ENCODE measurements at places on chromosomes 1 and 21.

DNA sequence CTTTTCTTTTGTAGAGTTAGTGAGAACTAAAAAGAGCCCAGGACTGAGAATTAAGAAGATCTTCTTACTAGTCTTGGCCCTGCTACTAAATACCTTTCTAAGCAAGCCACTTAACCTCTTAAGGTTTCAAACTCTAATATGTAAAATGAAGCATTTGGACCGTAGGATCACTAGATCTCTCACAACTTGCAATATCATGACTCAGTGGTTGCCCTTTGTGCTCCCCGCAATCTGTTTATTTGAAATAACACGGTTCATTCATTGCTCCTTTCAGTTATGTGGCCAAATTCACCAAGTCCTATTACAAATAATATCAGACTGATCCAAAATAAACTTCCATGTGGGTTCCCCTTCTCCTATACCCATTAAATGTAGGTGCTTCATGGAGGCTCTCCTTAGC lies 10.8 kb downstream of the PALMD start:
- DNase-seq = no peak

DNA sequence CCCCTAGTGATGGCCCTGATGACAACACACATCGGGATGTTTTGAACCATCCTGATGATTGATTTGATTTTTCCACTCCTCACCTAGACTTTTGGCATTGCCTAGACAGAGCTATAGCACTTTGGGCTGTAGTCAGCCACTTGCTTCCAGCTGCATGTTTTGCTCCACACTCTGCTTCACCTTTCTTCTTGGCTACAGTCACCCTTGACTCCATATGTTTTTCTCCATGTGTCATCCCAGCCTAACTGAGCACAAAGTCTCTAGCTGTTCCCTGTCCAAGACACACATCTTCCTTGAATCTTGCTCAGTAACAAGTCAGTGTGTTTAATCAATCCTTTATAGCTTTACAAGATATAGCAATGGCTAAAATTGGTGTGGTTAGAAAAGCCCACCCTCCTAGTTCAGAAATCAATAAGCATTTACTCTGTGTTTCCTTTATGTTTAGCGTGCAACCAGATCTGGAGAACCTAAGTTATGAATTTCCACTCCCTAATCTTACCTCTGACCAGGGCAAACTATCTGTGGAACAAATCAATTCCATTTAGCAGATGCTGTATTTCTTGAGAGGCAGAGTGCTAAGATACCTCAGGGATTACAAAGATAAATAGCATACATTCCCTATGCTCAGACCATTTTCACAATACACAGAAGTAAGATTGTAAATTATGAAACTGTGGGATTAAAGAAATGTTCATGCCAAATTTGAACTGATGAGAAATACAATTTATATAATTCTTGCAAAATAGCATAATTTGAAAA lies 98.4 kb upstream of the LYPLAL1 start:
- DNase-seq = no peak

DNA sequence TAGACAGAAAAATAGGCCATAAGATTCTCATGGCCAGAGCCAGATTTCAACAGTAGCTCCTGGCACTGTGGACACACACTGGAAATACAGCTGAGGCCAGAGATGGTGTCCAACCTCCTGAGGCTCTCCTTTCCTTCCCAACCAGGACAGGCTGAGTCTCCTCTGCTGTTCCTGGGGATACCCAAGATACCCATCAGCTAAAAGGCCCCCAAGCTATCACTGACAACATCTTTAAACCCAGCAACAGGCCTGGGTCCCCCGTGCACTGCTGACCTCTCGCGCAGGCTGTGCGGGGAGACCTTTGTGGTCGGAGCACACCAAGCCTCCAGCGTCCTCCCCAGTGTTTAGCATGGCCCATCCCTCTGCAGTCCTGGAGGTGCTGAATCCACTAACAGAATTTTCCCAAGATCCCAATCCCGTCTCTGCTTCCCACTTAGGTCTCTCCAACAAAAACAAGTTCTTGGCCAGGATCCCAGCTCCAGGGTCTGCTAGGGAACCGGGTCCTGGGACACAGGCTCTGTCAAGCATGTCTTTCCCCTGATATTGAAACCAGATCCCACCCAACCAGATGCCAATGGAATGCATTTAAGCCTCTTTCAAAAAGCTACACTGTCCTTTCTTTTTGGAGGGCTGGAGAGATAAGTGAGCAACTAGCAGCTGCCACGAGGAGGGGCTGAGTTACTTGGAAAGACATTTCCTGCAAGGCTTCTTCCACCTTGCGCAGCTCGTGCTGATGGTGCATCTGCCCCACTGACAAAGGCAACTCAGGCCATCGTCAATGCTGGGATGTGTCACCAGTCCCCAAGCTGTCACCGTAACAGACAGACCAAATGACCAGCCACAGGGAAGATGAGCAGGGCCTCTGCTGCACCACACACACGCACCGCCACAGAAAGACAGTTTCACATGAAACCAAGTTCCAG lies 73.2 kb downstream of the BCAR3 start:
- no peak for DNase-seq

GRCh38 chr1:91535441-91535840 lies 34.8 kb downstream of the CDC7 start:
- no peak for DNase-seq

GRCh38 chr1:24720152-24720551 lies 25.1 kb upstream of the CLIC4 start:
- peak; percentile 80 for DNase-seq

- no peak for DNase-seq
Measured at GRCh38 chr1:61743716-61744580, 1.7 kb downstream of the PATJ start.

GRCh38 chr1:48750109-48750508 lies 26.6 kb downstream of the BEND5 start:
- no peak for DNase-seq

DNA sequence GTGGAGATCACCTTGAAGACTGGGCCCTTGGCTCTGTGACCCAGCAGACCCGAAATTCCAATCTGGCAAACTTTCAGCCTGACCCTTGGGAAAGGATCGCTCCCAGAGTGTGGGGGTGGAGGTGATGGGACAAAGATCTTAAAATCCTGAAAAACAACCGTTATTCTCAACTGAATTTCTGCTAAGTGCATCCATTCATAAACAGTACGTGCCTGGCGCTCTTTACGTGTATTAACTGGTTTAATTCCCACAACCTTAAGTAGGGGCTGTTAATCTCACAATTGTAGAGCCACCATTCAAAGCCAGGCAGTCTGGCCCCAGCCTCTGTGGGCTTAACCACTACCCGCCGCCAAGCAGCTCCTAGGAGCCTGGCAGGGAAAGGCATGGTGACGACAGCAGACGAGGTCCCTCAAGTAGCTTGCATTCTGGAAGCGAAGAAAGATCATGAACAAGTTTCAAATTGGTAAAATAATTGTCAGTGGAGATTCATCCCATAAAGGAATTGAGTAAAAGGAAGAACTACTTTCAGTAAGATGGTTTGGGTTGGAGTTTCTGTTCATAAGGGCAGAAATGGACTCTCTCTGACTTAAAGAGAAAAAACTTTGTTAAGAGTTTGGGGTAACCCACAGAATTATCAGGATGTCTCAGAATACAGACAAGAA lies 11.4 kb upstream of the RGS16 start:
- DNase-seq = peak; percentile 44

DNA sequence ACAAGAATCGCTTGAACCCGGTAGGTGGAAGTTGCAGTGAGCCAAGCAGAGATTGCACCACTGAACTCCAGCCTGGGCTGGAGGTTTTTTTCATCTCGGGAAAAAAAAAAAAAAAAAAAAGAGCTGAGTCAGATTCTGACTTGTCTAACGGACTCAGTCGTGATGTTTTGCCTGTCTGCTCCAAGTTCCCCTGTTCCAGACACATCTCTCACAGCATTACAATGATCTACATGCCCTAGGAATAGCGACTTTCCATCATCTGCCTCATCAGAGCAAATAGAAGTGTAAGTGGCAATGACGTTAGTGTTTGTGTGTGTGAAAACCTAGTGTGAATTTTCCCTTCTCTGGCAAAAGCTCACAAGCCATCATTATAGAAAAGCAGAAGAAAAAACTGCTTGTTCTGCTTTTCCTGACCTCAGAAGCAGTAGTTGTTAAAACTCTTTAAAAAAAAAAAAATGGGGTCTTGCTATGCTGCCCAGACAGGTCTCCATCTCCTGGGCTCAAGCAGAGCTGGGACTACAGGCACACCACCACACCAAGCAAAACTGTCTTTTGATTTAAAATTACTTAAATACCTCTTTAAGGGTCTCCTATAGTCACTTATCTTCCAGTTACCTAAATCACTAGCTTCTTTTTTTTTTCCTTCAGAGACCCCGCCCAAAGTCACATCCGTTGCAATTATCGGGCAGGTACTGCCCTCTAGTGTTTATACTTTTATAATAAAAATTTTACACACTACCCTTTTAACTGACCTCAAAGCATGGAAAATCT lies 37.3 kb downstream of the PLEKHO1 start:
- peak; percentile 67 for DNase-seq

- DNase-seq = no peak
Measured at GRCh38 chr1:229114850-229115365, 156.0 kb upstream of the RAB4A start.

DNA sequence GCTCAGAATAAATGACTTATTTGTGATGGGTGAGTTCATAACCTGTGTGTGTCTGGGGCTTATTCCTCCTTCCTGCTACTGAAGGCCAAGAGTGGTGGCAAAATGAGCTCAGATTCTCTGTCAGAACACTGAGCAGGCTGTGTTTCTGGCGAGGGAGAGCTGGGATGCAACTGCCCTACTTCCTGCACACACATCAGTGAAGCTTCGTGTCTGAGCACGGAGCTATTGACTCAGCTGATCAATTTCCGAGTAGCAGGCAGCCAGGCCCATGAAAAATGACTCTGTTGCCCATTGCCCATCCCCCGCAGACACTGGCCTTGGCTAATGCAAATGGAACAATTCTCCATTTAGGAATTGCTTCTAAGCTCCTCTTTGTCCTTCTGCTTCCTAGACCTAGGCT lies 27.7 kb downstream of the TNR start:
- no peak for DNase-seq

GRCh38 chr1:99751877-99752504 lies 14.4 kb downstream of the FRRS1 start:
- no peak for DNase-seq

DNA sequence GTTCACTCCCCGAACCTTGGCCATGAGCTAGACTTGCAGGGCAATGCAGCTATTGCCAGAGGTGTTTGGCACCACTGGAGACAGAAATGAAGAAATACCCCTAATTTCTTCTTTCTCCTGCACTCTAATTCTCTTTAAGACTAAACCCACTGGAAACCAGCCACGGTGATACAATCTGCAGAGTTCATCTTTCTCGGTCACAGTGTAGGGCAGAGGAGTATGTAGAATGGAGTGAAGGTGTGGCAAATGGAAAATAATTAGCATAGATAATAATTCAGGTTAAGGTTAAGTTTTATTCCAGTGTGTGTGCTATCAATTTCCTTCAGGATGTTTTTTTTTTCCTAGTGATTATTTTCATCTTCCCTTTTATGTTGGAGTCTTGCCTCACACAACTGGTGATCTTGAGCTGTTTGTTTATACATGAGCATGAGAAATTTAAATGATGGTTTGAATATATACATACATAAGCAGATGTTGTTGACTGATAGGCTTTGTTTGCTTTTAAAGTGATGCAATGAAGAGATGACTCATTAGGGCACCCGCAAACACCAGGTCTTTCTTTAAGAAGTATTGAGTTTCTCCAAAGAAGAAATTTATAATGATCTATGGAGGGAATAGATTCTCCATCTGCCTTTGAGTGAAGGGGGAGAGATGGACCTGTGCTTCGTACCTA lies 81.9 kb downstream of the SPATA17 start:
- no peak for DNase-seq

DNA sequence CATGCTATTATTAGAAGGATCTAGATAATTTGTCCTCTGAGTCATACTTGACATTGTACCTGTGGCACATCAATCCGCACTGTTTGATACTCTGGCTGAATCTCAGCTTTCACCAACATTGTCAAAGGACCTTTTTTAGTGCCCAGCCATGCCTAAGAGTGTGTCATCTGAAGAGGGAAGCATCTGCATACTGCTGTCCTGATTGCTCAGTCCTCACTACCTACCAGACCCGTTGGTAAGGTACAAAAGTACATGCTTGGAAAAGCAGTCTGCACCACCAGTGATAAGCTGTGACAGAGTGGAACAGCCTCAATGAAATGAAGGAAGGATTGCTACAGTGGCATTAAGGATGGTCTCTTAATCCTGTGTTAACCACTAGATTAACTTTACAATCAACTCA lies 17.1 kb downstream of the SYNC start:
- DNase-seq = no peak

DNA sequence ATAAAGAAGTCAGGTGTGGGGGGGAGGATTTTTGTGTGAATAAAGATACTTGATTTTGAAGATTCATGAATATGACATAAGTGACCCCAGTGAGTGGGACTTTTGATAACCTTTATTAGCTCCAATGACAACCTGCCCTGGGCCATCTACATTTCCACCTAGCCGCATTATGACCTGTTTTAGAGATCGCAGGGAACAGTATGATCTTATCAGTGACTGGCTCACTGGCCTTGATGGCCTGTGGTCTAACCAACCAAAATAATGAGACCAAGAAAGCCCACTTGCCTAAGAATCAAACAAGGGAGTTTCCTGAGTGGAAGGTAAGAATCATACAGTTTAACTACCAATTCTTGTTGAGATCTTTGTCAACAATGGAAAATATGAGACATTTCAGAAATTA lies 1.8 kb downstream of the ELAPOR1 start:
- DNase-seq = no peak

DNA sequence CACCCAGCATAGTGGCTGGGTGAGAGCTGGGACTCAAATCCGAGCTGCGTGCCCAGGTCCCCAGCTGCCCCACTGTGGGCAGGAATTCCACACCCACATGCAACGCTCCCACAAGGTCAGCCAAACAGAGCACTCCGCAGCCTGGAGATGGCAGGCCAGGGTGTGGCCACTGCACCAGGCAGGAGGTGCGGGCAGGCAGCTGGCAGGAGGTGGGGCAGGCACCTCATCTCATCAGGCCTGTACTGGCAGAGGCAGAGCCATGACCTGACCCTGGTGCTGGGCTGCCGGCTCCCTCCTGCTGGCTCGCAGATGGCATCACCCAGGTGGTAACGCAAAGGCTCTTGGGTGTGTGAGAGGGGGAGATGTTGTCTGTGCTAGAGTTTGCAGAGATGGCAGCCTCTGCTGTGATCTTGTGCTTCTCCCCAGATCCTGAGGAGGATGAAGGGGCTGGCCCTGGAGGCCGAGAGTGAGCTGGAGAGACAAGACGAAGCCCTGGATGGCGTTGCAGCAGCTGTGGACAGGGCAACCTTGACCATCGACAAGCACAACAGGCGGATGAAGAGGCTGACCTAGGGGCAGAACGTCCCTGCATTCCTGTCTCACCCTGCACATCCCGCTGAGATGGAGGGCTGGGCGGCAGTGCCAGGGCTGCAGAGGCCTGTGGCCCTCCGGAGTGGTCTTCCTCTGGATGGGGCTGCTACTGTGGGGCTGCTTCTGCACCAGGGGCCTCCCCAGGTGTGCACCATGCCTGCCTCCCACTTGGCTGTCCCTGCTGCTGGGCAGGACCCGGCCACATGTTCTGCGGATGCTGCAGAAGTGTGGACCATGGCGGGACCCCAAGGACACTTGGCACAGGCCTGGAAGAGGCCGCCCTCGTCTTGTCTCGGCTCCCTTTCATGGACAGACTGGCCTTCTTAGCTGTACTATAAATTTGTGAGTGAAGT lies 35.1 kb upstream of the PRSS38 start:
- no peak for DNase-seq

GRCh38 chr1:119132179-119132578 lies 8.3 kb downstream of the WARS2 start:
- DNase-seq = peak; percentile 7

Measured in GM03348 (cell line).